AG09319 (cell line): ENCODE measurements at places on chromosomes 4 and X.

DNA sequence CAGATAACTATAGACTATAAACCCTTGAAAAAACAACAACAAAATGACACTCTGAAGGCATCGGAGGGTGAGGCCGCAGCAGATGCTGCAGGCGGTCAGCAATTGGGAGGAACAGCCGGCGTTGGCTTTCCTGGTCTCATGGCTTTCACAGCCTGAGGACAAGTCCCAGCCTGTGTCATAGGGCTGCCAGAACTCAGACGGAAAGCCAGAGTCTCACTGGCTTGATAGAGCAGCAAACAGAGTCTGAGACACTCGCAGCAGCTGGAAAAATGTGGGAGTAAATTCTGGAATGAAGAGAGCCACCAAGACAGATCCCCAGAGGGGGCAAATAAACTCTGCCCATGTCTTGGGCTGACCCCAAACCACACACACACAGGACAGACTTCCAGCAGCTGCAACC, 86.3 kb downstream of the PPP2R2C start:
- DNase-seq, result no peak

GRCh38 chr4:37549041-37549440, 137.1 kb downstream of the RELL1 start:
- DNase-seq, result no peak

- DNase-seq, result no peak
These were observed 73.8 kb downstream of the LARP1B start for GRCh38 chr4:128134925-128135324.

GRCh38 chr4:176377780-176378179, 58.0 kb downstream of the SPCS3 start:
- no peak for DNase-seq

GRCh38 chr4:141180991-141181761, 39.5 kb upstream of the ZNF330 start:
- DNase-seq, result no peak

GRCh38 chr4:152032722-152033131, 271.9 kb upstream of the GATB start:
- peak; percentile 5 for DNase-seq

GRCh38 chr4:126916626-126917140, 716.1 kb upstream of the INTU start:
- peak; percentile 87 for DNase-seq

GRCh38 chr4:13481569-13481968, 2.6 kb downstream of the RAB28 start:
- DNase-seq, result no peak

DNA sequence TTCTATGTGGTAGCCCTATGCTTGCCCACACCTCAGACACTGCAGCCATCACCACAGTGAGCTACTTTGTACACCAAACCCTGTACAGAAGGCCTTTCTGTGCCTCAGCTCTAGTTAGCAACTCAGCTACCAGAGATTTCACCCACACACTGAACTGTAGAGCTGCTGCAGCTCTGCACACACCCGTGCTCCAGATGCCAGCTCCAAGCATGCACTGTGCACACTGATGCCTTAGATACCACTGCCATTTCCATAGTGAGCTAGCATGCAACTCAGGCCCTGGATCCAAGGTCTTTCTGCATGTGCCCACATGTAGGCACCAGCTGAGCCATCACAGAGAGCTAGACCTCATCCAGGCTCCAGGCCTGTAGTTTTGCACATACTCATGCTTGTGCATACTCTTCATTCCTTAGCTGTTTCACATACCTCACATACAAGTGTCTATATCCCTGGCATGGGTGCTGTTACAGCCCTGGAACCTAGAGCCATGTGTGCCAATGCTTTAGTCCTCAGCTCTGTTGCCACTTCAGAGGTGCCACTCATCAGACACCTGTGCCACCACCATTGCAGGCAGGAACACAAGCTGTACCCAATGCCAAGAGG, 423.5 kb upstream of the NDST3 start:
- no peak for DNase-seq

DNA sequence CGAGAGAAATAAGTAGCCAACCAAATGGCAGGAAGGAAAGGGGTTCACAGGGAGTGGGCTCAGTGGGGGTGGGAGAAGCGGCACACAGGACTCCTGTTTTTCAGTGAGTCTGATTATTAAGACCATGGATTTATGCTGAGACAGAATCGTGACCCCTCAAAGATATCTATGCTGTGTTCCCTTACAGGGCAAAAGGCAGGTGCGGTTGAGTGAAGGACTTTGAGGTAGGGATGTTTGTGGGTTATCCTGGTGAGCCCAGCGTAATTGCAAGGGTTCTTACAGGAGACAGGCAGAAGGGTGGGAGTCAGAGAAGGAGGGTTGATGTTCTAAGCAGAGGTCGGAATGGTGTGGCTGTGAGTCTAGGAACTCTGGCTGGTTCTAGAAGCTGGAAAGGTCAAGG, 73.0 kb downstream of the EVC start:
- no peak for DNase-seq

- DNase-seq, result no peak
These were observed 121.4 kb upstream of the CXorf66 start for GRCh38 chrX:140086691-140087090.

DNA sequence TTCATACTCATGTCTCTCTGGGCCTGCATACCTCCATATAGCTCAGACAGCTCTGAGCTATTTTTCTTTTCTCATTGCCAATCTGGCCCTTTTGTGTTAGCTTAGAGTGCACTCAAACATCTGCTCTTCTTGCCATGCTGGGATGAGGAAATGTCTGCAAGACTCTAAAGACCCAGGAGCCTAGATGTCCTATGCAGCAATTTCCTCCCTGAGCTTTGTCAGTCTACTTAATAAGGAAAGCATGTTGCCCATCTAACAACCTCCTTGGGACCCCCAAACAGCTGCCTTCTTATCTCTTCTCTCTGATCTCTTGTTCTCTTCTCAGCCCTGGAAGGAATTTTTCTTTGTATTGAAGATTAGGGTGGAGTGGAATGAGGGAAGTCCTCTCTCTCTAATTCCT, 69.2 kb downstream of the UCHL1 start:
- DNase-seq, result no peak

DNA sequence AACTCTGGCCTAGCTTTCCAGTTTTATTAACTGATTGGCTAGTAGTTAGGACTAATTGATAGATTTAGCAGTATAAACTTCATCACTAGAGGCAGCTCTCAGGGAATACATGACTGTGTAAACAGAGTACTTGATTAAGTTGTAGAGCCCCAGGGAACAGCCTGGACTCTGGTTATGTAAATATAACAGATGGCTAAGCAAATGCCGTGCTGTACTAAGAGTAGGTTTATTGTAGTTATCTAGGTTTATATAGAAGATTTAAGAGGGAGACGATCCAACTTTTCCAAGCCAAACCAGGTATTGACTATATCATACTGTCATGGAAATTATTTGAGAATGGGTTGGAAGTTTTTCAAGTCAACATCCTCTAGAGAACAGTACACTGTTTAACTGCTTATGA, 463.4 kb upstream of the GRID2 start:
- DNase-seq, result no peak

GRCh38 chr4:98686847-98687246, 28.4 kb upstream of the TSPAN5 start:
- DNase-seq, result no peak

- DNase-seq, result no peak
These were observed 41.0 kb downstream of the FAT4 start for GRCh38 chr4:125355791-125356190.

- DNase-seq, result no peak
These were observed 111.4 kb downstream of the NYX start for GRCh38 chrX:41558531-41558930.

DNA sequence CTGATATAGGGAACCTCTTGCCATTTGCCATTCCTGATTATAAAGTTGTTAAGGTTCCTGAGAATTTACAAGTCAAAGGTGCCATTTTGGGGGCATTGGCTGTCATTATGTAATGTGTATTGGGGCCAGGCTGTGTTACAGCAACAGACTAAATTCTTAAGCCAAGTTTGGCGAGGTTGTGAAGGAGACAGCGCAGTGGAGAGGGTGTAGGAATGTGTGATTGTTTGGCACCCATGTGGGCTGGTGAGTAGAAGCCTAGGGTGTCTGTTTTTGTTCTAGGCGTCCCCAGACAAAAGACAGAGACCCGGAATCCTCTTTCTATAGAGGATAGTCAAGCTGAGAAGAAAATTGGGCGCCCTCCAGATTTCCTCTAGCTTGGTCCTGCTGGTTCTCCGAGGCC, 2535.3 kb downstream of the PCDH7 start:
- DNase-seq, result no peak

GRCh38 chr4:152107736-152108500, 347.1 kb upstream of the GATB start:
- DNase-seq, result no peak

GRCh38 chr4:13992975-13993520, 365.5 kb upstream of the BOD1L1 start:
- DNase-seq, result no peak

DNA sequence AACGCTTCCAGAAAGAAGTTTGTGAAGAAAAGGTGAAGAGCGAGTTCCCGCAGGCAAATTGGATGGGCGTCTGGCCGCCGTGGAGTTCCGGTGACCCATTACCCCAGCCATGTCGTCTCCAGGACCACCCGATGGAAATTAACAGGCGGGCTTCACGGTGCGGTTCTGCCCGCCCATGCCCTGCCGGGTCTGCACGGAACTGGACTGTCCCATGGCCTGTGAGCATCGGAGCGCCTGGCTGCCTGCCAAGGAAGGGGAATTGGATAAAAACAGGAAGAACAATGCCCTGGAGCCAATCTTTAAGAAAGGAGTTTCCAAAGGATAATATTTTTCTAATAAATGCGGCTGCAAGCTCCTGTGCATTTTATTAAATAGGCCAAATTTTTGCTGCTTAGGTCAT, 319.8 kb upstream of the SLC7A11 start:
- DNase-seq, result no peak

GRCh38 chr4:26369581-26369980, 48.8 kb downstream of the RBPJ start:
- DNase-seq, result no peak

DNA sequence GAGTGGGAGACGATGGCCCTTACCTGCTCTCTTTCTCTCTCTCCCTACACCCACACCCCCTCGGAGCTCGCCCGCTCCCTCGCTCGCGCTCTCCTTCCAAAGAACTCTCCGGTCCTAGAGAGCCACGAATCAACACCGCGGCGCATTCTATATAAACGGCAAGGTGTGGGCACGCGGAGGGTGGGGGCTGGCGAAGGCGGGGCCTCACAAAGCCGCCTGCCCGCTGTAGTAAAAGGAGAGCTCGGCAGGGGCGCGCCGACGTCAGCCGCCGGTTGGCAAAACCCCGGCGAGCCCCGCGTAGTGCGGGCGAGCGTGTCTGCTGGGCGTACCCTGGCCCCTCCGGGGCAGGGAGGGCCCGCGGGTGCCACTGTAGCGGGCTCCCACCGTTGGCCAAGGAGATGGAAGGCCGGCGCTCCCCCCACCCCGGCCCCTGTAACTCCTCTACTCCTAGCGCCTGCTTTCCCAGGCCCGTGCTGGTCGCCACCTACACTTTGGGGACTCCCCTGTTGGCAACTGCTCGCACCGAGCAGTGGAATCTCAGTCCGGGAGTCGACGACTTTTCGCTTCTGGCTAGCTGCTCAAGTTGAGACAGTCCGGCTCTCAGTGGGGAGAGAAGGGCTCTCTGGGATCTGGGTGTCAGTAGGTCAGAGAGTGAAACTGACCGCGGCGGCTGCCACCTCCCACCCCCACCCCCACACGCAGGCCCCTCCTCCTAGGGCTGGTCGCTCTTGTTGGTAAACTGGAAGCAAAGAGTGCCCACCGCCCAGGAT, 325.5 kb upstream of the F9 start:
- DNase-seq, result peak; percentile 5

DNA sequence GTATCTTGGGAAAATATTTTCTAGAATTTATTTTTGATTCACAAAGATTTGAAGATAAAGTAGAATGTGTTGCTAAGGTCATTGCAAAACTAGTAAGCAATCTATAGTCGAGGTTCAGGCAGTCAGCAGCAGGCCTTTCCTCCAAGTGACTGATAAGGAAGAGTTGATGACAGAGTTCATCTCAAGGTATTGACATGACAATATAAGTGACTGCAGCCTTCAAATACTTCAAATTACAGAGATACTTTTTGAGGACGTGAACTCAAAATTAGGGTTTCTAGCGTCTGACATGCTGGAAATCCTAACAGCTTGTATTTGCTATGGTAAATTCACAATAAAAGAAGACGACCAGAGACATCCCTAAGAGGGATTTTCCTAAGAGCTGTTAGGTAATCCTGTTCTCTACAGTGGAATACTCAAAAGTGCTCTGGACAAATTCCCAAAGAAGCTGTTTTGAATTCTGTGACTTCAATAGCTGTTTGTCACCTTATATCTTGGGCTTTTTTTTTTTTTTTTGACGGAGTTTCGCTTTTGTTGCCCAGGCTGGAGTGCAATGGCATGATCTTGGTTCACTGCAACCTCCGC, 7.4 kb downstream of the ARHGAP10 start:
- no peak for DNase-seq

DNA sequence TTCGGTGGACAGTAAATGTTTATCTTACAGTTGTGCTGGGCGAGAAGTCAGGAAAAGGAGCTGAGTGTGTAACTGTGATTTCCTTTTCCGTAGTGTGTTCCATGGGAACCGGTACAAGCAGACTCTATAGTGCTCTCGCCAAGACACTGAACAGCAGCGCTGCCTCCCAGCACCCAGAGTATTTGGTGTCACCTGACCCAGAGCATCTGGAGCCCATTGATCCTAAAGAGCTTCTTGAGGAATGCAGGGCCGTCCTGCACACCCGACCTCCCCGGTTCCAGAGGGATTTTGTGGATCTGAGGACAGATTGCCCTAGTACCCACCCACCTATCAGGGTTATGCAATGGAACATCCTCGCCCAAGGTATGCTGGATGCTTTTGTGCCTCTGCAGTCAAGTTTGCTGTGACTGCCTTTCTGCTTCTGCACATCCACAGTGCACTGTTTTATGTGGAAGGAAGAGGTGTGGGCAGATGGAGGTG, 27.4 kb downstream of the NOCT start:
- DNase-seq, result no peak

GRCh38 chrX:155027509-155028066, 944 bp downstream of the FUNDC2 start:
- peak; percentile 29 for DNase-seq

- DNase-seq, result no peak
These were observed 12.8 kb downstream of the TBC1D9 start for GRCh38 chr4:140743194-140743931.

DNA sequence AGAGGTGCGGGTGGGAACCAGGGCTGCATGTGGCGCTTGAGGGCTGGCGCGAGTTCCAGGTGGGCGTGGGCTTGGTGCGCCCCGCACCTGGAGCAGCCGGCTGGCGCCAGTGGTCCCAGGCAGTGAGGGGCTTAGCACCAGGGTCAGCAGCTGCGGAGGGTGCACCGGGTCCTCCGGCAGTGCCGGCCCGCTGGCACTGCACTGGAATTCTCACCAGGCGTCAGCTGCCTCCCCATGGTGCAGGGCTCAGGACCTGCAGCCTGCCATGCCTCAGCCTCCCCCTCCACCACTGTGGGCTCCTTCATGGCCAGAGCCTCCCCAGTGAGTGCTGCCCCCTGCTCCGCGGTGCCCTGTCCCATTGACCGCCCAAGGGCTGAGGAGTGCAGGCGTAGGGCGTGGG, 174.0 kb downstream of the ADAM29 start:
- DNase-seq, result no peak
